Thoracic aorta (tissue), 2 donors: ENCODE measurements at places on chromosomes 6 and 20. TPM values are rescaled to one million over a fixed set of nuclear protein-coding genes. Genes with fewer than 3 reads are reported as not detected.

Gene PDE7B
- 2.6 TPM for total RNA-seq

Gene ECI2
- 31.0 TPM for total RNA-seq

Gene CALHM5
- 16.7 TPM for total RNA-seq

Gene WFDC10B
- total RNA-seq = not detected

Gene RAMACL
- 4.6 TPM for total RNA-seq

Gene GLP1R
- not detected for total RNA-seq

Gene GABRR1
- 5.4 TPM for total RNA-seq

Gene RRAGD
- total RNA-seq = 11.0 TPM

Gene CLDN20
- total RNA-seq = not detected

Gene PTCRA
- not detected for total RNA-seq

Gene TNF
- 3.2 TPM for total RNA-seq

Gene NMBR
- not detected for total RNA-seq

Gene PRSS16
- not detected for total RNA-seq

Gene PRPH2
- 0.78 TPM for total RNA-seq

Gene PCMTD2
- total RNA-seq = 55.9 TPM

Gene AVP
- total RNA-seq = not detected

Gene DDX39B
- total RNA-seq = 217 TPM

Gene LAMA2
- 111 TPM for total RNA-seq

Gene CPNE5
- total RNA-seq = 0.85 TPM

Gene TMEM244
- total RNA-seq = not detected

Gene TNFRSF6B
- 32.9 TPM for total RNA-seq

Gene DACT2
- 0.41 TPM for total RNA-seq

Gene SUMO4
- 3.2 TPM for total RNA-seq

Gene HLA-DQA2
- 1.4 TPM for total RNA-seq

Gene DYNLT1
- total RNA-seq = 45.6 TPM

Gene FHL5
- total RNA-seq = 98.8 TPM

Gene SLC26A8
- total RNA-seq = 0.28 TPM

Gene CGAS
- total RNA-seq = 11.5 TPM

Gene OPN5
- total RNA-seq = not detected

Gene GJA10
- not detected for total RNA-seq

Gene SLC32A1
- not detected for total RNA-seq

Gene ZBTB46
- 9.9 TPM for total RNA-seq

Gene LY6G6C
- not detected for total RNA-seq

Gene ADTRP
- not detected for total RNA-seq

Gene MTCH1
- 237 TPM for total RNA-seq

Gene SNX14
- 66.5 TPM for total RNA-seq

Gene IL17A
- not detected for total RNA-seq

Gene TCP11
- not detected for total RNA-seq

Gene SLC22A1
- total RNA-seq = 1.6 TPM

Gene RAET1L
- not detected for total RNA-seq

Gene HTR1B
- total RNA-seq = 9.9 TPM

Gene ELOVL4
- 3.2 TPM for total RNA-seq

Gene DDO
- 0.68 TPM for total RNA-seq

Gene CDSN
- 0.28 TPM for total RNA-seq

Gene MLIP
- total RNA-seq = 1.8 TPM
